ENCODE measurements at places on chromosomes 5 and 9.

DNA sequence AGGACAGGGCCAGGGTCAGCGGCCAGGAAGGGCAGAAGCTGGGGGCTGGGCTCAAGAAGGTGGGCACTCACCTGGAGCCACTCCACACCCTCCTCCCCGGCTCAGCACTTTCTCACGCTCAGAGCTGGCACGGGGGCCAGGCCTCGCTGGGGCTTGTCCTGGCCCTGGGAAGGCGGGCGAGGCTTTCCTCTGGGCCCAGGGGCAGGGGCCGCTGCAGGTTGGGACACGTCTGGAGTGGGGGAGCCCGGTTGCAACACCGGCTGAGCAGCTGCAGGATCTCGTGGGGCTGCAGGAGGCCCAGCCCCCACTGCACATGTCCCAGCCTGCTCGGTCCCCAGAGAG, 38.9 kb upstream of the EGFL7 start:
- DNase-seq = no peak

GRCh38 chr9:93827545-93828330, 127.4 kb downstream of the BARX1 start:
- peak; percentile 92 for DNase-seq

DNA sequence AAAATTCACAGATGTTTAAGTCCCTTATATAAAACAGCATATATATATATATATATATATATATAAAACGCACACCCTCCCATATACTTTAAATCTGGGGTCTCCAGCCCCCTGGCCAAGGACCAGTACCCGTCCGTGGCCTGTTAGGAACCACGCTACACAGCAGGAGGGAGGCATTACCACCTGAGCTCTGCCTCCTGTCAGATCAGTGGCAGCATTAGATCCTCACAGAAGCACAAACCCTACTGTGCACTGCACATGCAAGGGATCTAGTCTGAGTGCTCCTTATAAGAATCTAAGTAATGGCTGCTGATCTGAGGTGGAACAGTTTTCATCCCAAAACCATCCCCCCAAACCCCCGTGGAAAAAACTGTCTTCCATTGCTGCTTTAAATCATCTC, 9.0 kb downstream of the PSIP1 start:
- DNase-seq = no peak

- DNase-seq = no peak
These were observed 21.7 kb upstream of the FAT2 start for GRCh38 chr5:151612689-151613427.

- DNase-seq = peak; percentile 75
These were observed 14.9 kb downstream of the SPAAR start for GRCh38 chr9:35923927-35924763.

- DNase-seq = peak; percentile 70
These were observed 22.1 kb upstream of the STXBP1 start for GRCh38 chr9:127589955-127590370.

DNA sequence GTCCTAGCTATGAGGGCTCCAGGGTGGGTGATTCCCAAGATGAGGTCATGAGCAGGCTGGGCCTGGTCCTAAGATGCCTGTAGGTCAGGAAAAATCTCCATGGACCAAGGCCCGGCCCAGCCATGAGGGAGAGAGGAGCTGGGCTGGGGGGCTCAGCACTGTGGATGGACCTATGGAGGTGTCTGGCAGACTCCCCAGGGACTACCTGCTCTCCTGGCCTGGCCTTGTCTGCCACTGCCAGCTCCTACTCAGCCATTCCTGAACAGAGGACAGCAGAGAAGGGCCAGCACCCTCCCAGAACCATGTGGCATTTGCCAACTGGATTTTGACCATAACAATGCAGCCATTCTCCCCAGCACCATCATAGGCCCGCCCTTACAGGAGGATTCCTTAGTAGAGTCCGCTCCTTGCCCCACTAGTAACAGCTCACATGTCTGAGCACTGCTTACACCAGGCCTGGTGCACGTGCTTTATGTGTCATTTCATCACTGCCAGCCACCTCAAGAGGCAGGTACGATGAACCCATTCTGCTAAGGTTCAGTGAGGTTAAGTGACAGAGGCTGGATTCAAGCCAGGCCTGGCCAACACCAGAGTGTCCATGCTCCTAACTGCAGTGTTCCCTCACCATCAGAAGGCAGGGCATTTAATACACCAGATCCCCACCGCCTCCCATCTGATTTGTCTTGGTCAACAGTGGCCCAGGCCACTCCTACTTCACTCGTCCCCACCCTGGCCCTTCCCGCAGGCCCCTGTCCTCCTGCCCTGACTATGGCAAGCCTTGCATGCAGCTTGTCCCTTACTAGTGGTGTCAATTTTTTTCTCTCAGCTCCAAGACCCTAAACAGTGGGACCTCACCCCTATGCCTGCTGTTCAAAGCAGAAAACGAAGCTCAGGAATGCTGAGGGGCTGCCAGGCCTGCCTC, 669 bp downstream of the IL13 start:
- DNase-seq = no peak

GRCh38 chr5:63401436-63402046, 560.7 kb downstream of the HTR1A start:
- peak; percentile 8 for DNase-seq

DNA sequence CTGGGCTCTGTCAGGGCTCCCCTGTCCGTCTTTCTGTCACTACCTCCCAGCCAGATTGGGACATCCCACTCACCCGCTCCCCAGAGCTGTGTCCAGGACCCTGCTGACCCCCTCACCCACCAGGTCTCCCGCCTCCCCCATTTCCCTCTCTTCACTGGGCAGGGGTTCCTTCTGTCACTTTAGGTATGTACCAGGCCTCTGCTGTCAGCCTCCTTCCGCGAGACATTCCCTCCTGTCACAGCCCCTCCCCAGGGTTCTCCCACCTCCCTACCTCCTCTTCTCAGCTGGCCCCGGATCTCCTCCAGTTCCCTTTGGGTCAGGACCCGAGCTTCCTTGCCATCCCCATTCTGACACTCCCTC, 488 bp downstream of the POLR1E start:
- no peak for DNase-seq

GRCh38 chr5:172005708-172006320, 624 bp downstream of the FBXW11 start:
- DNase-seq = peak; percentile 21

DNA sequence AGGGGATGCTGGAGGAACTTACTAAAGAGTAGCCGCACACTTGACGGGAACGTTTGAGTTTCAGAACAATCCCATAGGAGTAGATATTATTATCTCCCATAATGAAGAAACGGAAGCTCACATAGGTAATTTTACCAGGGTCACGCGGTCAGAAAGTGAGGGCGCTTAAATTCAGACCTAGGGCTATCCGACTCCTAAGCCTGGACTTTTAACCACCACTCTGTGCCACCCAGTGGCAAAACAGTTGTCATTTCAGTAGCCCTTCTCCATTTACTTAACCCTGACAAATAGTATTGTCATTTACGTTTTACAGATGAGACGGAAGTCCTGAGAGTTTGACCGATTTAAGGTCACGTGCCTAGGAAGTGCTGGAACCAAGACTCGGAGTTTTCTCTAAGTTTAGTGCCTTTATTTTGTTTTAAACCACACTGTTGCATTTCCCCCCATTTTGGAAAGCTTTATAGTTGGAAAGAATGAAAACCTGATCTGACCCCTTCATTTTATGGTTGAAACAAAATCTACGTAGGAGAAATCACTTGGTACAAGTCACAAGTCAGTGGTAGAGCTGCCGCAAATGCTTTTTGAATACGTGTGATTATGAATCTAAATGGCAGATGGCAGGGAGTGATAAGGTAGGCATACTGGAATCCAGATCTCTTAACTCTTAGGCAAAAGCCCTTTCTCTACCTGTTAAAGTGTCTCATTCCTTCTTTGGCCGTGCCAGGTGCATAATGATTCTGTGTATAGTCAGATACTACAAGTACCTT, 650 bp downstream of the MRRF start:
- no peak for DNase-seq

DNA sequence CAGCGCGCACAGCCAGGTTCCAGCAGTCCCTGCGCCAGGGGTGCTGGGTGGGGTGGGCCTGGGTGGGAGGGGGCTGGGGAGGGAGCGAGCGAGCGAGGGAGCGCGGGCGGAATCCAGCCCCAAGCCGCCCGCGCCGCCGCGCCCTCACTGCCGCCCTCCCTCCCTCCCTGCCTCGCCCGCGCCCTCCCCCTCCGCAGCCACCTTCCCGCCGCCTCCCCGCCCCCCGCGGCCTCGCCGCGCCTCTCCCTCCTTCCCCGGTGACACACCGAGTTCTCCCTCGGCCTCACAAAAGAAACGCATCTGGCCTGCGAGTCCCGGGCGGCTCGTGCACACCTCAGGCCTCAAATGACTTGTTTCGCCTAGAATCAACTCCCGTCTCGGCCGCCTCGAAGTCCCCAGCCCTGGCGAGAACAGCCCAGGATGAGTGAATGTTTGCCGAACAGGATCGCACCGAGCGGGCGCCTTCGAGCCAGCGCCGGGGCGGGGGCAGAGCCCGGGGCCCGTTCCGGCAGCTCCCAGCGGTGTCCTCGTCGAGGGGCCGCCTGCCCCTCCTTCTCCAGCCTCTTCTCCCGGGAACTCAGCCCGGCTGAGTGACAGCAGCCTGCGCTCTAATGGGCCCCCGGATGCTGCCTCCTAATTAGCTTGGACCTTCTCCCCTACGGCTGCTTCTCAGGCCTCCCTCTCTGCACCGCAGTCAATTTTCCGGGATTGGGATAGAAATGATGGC, 371 bp upstream of the PITX1 start:
- DNase-seq = peak; percentile 85

DNA sequence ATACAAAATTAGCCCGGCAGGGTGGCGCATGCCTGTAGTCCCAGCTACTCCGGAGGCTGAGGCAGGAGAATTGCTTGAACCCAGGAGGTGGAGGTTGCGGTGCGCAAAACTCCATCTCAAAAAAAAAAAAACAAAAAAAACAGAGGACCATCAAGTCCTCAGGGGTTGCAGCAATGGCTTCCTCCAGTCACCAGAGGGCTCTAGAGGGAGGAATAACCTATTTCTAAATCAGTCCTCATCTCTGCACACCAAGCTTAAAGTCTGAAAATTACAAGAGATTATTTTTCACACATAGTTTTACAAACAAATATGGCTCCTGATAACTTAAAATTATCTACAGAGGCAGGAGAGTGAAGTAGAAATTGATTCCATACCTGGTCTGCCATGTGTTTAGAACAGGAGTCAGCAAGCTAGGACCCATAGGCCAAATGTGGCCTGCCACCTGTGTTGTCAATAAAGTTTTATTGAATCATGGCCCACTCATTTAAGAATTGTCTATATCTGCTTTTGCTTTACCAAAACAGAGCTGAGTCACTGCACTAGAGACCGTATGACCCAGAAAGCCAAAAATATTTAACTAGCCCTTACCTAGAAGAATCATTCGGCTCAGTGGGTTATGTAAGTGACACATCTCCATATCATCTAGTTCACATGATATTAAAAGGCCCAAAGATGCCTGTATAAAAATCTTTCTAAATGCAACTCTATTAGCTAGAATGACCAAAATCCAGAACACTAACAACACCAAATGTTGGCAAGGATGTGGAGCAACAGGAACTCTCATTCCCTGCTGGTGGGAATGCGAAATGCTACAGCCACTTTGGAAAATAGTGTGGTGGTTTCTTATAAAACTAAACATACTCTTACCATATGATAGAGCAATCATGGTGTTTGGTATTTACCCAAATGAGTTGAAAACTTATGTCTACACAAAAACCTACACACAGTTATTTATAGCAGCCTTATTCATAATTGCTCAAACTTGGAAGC, 207.7 kb downstream of the FRMD3 start:
- DNase-seq = no peak

- DNase-seq = no peak
These were observed 100.3 kb upstream of the SPIN1 start for GRCh38 chr9:88287972-88288371.

DNA sequence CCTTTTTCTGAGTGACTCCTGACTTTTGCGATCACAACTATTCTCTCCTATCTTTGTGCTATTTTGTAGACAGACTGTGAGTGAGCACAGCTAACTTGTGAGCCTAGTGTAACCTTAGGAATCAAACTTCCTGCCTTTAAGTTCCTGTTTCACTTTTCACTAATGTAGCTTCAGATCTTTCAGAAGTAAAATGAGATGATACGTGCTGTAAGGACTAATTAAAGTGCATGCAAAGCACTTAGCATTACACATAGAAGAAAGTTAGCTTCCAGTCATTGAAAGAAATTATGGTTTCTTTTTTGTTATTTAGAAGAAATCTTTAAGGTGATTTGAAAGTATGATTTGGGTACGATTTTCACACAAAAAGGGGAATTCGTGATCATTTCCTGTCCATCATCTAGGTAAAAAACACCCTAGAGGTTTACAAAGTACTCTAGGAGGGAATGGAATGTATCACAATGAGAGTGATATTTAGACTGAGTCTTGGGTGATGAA, 122.7 kb downstream of the ST8SIA4 start:
- DNase-seq = no peak

GRCh38 chr5:87321605-87322004, 53.9 kb downstream of the RASA1 start:
- DNase-seq = no peak
